ENCODE measurements at places on chromosomes 16 and 17. TPM values are rescaled to one million over a fixed set of nuclear protein-coding genes. Genes with fewer than 3 reads are reported as not detected.

GRCh38 chr16:11497851-11498289, 88.8 kb downstream of the LITAF start:
- DNase-seq: peak; percentile 92

DNA sequence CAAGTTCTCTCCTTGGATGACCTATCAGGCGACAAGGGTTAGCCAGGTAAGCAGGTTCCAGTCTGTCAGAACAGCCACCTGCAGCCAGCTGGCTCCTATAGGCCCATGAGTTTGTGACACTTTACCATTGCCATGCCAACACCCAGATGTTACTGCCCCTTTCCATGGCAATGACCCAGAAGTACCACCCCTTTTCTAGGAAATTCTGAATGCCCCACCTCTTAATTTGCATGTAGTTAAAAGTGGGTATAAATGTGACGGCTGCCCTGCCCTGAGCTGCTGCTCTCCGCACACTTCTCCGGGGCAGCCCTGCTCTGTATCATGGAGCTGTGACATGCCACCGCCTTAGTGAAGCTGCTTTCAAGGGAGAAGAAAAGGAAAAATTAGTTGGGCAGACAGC, 10.0 kb upstream of the SECTM1 start:
- DNase-seq: no peak

- no peak for DNase-seq
These were observed 178.2 kb downstream of the SALL1 start for GRCh38 chr16:50972876-50973275.

GRCh38 chr17:64401244-64401860, 10.7 kb upstream of the PECAM1 start:
- DNase-seq: no peak

- peak; percentile 43 for DNase-seq
These were observed 63.8 kb downstream of the RAP1GAP2 start for GRCh38 chr17:2860045-2860444.

GRCh38 chr17:20271011-20271610, 196.2 kb downstream of the LGALS9B start:
- no peak for DNase-seq

- no peak for DNase-seq
These were observed 22.8 kb downstream of the CRLF3 start for GRCh38 chr17:30801671-30802070.

DNA sequence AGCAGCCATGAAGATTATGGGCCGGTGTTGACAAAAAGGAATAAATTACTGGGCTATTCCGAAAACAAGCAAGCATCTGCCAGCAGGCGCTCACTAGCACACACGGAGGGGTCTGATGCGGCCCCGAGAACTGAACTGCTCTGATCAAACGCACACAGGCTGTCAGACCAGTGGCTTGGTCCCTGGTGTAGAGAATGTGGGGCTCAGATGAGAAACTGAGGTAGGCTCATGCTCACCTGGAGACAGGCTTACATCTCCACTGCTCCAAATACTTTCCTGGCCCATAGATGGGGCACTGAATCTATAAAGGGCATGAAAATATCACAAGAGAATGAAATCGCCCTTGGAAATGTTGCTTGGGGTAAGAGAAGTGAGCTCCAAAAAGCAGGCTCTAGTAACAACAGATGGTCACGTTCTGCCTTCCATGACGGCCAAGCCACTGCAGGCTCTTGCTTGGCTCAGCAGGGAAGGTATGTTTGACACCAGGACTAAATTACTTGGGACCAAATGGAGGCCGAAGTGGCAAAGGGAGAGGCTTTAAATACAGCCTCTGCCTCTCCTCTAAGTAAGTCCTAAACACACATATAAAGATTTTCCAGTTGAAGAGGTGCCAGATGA, 5.4 kb downstream of the ABR start:
- no peak for DNase-seq

DNA sequence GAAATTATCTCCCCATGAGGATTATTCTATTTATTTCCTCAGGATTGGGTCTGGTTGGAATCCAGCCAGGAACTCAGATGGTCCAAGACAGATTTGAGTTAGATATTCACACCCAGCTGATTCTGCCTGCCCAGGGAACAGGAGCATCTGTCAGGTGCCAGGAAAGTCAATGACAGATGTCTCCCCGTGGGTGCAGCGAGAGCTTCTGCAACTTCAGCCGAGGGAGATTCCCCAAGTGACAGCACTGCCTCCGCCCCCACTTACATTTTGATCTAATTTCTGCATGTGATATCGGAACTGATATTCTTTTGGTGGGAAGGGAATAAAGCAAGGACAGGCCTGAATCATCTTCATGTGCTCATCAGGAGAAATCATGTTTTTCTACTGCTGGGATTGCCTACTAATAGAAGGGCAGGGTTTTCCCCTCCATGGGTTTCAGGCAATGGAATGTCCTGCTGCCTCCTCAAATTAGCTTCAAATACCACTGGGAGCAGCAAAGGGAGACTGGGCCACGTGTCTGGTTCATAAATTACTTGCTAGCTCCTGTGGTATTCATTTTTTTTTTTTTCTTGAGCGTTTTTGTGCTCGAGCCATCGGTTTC, 15.7 kb upstream of the DHX8 start:
- DNase-seq: peak; percentile 94

The MYH1 gene
- not detected for total RNA-seq

The HAP1 gene
- under 0.01 TPM for total RNA-seq

Measured in osteoblast (primary cell).